NCI-H1105 (cell line): ENCODE measurements at places on chromosomes 7 and 10.

- DNase-seq, result no peak
Observed at GRCh38 chr7:2633538-2634266, 1.9 kb downstream of the TTYH3 start.

- DNase-seq, result no peak
Observed at GRCh38 chr7:134707663-134708378, 61.2 kb downstream of the BPGM start.

DNA sequence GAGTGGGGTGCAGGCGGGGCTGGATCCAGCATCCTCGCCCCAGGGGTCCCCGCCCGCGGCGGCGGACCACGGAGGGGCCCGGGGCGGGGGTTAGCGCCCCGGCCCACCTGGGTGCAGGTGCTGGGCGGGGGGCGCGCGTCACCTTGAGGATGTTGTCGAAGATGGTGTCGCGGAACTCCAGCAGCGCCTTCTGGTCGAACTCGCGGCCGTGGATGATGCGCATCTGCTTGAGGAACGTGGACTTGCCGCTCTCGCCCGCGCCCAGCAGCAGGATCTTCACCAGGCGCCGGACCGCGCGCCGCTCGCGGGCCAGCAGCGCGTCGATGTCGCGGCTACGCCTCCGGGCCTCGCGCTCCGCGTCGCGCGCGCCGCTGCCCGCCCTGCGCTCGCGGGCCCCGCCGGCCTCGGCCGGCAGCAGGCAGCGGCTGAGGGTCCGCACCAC, 376 bp downstream of the GNA12 start:
- DNase-seq, result peak; percentile 17

DNA sequence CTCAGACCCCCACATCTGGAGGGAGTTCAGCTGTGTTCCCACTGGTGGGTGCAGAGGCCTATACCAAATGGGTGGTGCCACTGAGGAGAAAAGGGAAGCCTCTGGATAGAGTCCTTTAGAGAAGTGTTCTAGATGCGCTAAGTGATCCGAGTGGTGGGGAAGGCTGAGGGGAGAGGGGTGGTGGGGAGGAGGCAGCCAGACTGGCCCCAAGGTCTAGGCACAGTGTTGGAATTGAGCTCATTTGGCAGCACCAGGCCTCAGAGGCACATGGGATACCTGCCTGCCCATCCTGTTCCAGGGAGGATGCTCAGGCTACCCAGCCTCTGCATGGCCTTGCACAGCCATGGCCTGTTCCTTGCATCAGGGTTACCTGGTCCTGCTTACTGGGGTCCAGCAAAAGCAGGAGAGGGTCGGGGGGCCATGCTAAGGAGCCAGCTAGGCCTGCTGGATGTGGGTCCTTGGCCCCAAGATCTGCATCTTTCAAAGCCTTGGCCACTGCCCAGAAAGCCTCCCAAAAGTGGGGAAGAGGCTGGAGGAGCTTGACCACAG, 99.6 kb downstream of the NEURL1 start:
- DNase-seq, result no peak

DNA sequence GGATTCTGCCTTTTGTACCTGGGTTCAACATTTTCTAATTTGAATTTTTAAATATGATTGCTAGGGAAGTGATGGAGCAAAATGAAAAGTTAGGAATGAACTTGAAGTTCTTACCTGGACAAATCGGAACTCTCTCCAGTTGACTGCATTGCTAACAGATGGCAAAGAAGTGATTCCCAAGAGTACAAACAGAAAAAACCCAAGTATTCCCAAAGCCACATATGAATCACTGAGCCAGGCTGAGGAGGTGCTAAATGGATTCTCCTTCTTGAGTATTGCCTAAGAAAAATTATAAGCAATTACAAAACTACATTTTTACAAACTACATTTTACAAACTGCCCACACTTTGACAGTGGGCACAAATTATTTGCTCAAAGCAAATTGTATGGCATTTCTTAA, 25.9 kb downstream of the STEAP4 start:
- DNase-seq, result no peak
